ENCODE measurements at places on chromosomes 1 and 21.

- DNase-seq, result no peak
These were observed 10.0 kb upstream of the MPZL1 start for GRCh38 chr1:167711797-167712196.

DNA sequence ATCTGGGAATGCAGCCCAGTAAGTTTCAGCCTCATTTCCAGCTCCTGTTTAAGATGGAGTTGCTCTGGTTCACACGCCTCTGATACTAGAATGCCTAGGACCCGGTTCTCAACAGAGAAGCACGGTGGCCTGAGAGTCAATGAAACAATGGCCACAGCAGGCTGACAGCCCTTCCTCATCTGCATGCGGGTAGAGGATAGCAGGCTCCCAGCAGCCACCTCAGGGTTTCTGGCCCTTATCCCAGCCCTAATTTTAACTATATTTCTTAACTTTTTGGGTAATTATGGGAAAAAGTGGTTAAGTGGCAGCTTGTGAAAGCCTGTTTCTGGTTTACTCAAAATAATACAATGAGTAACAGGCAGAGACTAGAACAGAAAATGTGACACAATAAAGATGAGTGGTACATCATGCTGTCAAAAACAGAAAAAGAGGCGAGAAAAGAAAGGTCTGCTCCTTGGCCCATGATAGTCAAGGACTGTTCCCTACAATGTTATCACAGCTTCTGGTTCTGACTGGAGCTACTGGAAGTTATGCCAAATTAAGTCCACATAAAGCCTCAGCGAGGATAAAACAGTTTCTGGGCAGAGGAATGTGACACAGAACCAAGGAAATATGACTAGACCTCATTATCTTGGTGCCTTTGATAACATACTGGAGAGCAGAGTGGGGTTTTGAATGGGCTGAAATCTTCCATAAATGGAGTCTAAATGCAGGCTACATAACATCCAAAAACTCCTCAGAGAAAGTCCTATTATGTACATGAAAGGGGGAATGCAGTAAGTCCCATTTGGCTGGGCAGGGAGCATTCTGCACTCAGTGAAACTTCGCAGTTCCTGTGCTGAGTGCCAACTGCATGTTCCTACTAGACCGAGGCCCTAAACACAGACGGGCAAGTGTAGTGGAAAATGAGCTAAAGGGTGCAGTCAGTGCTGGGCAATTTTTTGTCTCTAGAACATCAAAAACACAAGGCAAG lies 92.1 kb downstream of the NIBAN1 start:
- DNase-seq, result peak; percentile 27

DNA sequence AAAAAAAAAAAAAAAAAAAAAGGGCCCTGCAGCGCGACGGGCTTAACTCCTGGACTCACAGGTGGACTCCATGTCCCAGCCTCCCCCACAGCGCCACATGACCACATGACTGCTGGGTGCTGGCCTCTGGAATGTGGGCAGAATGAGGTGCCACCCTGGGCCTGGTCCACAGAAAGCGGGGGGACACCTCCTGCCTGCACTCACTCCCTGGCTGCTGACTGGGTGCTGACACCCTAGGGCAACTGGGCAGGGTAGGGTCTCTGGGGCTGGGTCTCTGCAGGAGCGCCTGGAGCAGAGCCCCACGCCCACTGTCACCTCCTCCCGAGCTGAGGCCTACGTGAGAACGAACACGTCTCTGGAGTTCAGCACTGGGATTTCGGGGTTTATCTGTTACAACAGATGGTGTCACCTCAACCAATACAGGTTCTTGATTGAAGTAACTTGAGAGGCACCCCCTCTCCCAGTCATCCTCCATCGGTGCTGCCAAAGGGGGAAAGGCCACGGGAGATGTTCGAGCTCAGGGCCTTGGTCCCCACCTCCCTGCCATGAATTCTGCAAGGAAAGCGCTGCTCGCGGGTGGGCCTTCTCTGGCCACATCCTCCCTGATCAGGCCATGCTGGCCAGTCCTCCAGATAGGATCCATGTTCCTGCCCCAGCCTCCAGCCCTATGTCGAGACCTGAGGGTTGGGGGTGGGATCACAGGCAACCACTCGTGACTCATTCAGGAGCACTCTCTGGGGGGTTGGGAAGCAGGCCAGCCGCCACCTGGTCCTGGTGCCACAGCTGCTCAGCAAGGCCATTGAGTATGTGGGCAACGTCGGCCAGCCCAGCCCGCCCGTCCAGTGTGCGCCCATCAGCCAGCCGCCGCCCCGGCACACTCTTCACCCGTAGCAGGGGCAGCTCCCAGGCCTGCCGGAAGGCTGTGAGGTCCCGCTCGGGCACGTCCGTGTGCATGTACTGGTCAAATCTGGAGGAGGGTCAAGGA lies 5.4 kb downstream of the CPLANE2 start:
- DNase-seq, result no peak

- peak; percentile 99 for DNase-seq
These were observed at the start of gene EIF4G3 for GRCh38 chr1:21176586-21177555. EIF4G3 (minus strand) TSS chr1:21176897; CDS start chr1:21002742, 174,155 bp downstream.

- no peak for DNase-seq
These were observed 329.4 kb upstream of the ESRRG start for GRCh38 chr1:217052626-217053025.

DNA sequence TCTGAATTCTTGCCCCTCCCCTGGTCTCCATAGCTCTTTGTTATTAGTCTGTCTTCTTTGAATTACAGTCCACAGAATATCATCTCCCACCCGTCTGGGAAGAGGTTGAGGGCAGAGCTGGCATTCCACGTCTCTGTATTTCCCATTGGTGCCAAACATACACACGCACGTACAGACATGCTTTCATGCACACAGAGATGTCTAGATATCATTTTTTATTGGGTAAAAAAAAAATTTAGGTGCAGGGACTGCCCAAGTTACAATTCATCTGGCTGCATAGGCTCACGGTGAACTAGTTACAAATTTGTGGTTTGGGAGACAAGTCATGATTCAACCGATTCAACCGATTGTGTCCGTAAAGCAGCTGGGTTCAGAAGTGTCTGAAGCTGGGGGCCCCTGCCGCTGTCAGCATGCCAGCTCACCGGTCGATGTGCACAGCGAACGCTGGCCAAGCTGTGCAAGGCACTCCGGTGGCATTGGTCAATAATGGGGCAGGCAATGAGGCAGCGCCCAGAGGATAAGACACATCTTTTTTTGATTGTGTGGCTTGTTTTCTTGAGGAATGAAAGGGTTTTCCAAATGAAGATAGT lies 73.7 kb downstream of the KCNN3 start:
- no peak for DNase-seq

GRCh38 chr1:9025449-9025848 lies 774 bp downstream of the SLC2A7 start:
- no peak for DNase-seq

DNA sequence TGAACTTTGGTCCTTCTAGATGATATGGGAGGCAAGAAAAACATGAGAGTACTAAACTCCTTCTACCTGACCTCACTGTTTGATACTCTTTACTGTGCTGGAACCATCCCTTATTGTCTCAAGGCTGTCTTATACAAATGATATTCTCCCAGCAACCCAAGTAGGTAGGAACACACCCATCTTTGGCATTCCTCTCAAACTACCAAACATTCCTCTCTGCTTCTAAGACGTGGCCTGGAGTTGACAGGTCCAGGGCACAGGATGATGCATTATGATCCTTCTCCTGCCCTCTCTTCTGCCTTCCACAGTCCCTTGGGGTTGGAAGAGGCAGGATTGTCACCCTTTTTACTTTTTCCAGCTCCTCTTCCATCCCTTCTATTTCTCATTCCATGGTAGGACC lies 90.5 kb downstream of the SPATA17 start:
- no peak for DNase-seq

GRCh38 chr1:107829036-107829770 lies 135.8 kb downstream of the VAV3 start:
- no peak for DNase-seq
